Astrocyte of the cerebellum (primary cell): ENCODE measurements at places on chromosomes 11 and 22.

- DNase-seq: no peak
These were observed 41.9 kb downstream of the CERK start for GRCh38 chr22:46696229-46696518.

DNA sequence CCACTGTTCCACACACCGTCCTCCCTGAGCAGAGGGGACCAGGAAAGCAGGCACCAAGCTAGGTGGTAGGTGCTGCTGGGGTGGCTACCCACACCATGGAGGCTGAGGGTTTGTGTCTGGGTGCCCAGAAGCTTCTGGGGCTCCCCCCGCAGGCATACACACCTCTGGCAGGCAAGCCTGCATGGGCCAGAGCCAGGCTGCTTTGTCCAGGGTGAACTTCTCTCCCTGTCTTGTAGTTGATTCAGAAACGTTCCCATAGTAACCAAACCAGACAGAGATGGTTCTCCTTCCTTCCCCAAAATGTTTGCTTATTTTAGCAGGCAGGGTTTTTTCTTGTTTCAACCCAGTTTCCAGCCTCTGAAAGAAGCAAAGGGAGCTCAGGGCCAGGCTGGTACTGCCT, 40.9 kb upstream of the SUSD2 start:
- DNase-seq: no peak

DNA sequence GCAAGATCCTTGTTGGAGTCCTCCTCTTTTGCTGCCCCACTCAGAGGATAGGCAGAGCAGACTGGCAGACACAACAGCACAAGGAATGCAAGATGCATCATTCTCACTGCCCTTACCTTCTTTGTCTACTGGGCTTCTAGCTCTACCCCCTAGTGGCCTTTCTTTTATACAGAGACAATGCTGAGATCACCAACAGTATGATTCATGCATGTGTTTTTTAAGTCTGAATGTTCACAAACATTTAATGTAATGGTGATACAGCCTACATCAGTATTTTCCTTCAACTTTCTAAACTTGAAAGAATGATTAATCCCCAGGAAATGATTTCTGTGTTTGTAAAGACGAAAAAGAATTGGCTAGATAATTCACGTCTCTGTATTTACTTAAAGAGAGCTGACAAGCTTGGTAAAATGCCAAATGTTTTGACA, at the start of gene MMP10:
Gene MMP10, minus strand, starts transcription at position 138 of the 428 bp plus-strand sequence. Its CDS starts 37 bp downstream, at position 101.
- DNase-seq: peak; percentile 26

DNA sequence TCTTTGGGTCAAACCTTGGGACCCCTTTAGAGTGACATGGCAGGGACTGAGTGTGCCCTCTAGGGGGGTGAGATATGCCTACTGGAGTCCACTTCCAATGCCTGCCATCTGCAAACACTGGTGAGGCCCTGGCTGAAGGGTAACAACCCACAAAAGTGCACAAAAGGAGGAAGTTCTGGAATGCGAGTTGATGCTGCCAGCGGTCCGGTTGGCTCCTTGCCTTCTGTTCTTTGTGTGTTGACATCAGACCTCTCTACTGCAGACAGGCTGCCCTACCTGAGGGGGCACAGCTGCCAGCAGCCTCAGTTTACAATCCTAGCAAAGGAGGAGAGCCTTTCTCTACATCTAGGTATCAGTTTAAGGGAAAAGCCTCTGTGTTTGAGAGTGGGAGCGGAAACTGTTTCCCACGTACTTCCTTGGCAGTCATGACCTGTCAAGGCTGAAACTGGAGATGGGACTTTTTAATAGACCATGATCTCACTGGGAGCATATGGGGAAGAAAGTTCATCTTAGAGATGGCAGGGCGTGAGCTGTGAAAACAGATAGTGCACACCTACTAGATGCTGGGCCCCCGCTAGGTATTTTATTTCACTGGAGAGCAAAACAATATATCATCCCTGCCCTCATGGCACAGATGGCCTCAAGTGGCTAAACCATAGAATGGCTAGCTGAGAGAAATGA, 27.2 kb downstream of the BMAL1 start:
- DNase-seq: no peak

DNA sequence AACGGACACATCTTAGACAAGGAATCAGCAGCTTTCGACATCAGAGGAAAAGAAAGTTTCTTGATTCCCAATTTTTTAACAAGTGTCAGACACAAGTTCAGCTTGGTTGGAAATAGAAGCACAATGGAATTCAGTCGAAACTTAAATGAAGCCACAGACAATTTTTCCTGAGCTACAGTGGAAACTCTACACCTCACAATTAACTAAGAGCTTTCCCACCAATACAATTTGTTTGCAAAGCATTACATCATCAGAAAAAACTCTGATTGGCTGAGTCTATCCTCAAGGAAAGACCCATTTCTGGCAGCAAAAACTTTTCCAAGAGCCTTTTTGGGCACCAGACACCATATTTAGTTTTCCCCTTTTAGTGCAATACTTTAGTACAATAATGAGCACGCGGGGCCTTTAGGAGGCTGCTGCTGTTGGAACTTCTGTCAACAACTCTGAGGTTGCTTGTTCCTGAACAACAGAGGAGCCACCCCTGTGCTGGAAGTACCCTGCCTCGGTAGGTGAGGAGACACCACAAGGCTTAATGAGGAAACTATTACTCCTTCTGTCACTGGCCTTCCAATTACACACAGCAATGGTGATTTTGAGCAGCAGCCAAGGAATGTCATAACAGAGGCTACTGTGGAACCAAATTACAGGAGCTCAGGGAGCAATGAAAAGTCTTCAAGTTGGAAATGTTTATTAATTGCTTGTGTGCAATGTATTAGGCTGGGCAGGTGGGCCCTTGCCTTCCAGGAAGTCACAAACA, 61.9 kb upstream of the BARX2 start:
- DNase-seq: no peak

GRCh38 chr11:69309631-69310280, 15.8 kb downstream of the MYEOV start:
- DNase-seq: no peak

- DNase-seq: peak; percentile 38
These were observed 272.0 kb upstream of the SESN3 start for GRCh38 chr11:95503047-95503446.

DNA sequence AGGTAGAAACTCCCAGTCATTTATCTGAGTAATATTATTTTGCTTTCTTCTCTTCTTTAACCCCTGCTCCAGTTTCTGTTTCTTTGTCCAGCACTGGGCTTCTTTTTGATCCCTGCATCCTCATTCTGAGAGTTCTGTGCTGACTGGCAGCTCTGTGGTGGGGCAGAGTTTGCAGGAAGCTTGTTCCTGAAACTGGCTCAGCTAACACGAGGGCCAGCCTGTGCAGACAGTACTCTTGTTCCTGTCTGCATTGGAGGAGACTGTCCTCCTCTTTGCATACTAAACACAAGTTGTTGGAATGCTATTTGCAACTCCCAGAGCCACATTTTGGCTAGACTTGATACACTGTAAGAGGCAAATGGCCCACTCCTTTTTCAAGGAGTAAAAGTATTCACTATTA, 93.1 kb upstream of the HORMAD2 start:
- DNase-seq: no peak

DNA sequence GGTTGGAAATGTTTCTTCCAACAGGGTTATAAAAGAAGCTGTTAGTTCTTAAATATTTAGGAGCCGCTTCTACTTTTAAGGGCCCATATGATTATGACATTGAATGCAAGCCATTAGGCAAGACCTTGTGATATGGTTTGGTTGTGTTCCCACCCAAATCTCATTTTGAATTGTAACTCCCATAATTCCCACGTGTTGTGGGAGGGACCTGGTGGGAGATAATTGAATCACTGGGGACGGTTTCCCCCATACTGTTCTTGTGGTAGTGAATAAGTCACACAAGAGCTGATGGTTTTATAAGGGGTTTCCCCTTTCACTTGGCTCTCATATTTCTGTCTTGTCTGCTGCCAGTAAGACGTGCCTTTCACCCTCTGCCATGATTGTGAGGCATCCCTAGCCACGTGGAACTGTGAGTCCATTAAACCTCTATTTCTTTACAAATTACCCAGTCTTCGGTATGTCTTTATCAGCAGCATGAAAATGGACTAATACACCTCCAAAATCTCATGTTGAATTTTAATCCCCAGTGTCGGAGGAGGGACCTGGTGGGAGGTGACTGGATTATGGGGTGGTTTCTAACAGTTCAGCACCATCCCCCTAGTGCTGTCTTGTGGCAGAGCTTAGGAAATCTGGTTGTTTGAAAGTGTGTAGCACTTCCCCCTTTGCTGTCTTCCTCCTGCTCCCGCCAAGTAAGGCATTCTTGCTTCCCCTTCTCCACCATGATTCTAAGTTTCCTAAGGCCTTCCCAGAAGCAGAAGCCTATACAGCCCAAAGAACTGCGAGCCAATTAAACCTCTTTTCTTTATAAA, 4.3 kb downstream of the CD59 start:
- DNase-seq: peak; percentile 56

- DNase-seq: no peak
These were observed 2.3 kb downstream of the PRR33 start for GRCh38 chr11:1889224-1889930.

DNA sequence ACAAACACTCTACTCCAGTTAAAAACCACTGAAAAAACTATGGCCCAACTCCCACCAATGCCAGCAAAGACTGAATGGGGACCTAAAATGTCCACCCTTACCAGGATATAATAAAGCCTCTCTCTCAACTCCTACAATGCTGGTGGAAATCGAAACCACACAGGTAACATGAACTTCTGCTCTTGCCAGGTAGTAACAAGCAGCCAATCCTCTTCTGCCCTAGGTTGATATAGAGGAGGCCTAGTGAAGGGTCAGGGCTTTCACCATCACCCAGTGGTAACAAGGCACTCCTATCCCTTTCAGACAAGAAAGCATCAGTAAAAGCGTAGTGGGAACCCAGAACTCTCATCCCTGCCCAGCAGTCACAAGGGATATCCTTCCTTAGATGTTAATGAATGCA, 22.6 kb downstream of the DCUN1D5 start:
- no peak for DNase-seq

DNA sequence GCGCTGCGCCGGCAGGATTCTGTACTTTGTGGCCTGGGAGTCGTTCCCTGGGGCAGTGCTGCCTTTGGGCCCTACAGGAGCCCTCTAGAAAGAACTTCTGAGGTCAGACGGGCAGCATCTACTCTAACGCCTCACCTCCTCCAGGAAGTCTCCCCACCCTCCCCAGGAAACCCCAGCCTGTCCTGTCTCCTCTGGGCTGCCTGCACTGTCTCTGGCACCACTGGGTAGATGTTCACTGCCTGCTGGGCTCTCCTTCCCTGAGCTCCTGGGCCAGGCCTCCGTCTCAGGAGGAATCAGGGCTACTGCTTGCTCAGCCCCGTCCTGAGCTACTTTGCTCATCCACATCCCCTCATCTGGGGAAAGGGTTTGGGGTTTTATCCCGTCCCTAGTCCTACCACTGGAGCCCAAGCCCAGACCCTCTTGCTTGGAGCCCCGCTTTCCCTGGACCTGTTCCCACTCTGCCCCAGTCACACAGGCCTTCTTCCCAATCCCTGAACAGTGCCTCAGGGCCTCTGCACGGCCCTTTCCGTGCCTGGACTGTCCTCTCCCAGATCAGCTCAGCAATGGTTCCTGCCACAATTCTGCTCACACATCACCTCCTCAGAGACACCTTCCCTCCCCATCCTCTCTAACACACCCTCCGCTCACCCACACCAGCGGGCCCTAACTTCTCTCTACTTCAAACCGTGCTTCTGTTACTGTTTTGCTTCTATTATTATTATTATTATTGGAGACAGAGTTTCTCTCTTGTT, 11.3 kb upstream of the TREH start:
- no peak for DNase-seq

- peak; percentile 68 for DNase-seq
These were observed 57.8 kb downstream of the ENDOD1 start for GRCh38 chr11:95147364-95147905.

DNA sequence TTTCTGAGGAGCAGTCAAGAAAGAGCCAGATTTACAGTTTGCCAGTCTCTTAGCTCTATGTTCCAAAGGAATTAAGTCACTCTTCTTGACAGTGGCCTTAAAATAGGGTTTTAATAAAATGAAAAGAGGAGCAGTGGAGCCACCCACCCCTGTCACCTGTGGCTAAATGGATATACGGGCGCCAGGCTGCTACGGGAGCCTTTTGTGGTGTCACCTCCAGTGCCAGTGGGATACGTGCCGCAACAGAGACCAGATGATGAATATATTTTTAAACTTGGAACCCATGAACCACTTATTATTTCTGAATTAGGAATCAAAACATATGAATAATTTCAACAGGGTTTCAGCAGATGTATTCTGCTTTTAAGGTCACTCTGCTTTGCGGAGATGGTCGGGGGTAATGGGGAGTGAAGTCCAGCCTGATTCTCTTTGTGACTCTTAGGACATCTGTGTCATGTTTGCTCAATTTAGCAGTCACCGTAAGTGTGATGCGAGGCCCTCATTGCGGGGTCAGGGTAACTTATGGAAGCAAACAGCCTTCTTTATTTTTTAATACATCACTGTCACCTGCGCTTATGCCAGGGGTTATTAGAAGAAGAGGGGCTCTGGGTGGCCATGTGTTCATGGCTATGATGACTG, 64.3 kb downstream of the ZBTB16 start:
- no peak for DNase-seq

DNA sequence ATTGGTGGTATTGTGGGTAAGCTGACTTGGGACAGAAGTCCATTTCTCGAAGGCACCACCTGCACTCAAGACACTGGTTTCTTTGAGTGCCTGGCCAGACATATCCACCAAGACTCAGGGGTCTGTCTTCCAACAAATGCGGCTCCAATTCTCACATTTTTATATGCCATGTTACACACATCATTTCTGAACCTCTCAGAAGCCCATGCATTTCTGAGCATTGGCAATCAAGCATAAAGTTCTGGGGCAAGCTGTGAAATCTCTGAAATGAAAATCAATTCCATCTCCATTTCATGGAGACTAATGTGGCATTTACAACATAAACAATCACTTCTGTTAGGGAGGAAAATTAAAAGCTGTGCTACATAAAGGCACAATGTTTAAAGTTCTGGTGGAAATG, 243.7 kb downstream of the KIRREL3 start:
- DNase-seq: no peak

DNA sequence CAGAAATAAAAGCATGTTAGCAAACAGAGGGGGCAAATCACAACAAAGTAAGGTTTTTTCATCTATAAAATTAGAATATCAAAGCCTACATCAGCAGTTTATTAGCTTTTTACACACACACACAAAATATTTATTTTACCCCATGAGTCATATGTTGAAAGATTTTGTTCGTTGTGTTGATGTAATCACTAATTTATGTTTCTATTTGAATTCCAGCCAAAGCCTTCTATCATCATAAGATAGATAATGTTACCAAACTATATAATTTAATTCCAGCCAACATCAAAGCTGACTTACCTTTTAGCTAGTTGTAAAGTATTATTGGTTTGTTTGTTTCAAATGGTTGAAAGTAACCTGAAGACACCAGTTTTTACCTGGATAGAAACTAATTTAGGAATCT, 458.0 kb upstream of the ARHGAP42 start:
- no peak for DNase-seq

GRCh38 chr22:42949159-42949558, 65.8 kb downstream of the PACSIN2 start:
- no peak for DNase-seq

DNA sequence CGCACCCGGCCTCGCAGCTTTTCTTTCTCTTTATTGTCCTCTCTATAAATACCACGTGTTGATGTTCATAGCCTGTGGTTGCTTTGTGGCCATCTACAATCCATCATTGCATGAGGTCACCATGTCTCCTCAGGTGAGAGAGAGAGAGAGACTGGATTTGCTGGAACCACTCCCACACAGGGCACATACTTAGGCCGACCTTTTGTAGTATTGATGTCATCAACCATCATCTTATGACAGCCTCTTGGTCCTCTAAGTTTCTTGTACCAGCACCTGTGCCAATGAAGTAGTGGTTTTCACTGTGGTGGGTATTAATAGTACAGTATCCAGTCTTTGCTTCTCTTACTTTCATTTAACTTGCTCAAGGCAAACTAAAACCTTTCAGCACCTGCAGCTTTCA, 22.8 kb upstream of the P2RY6 start:
- DNase-seq: peak; percentile 51
